ENCODE measurements at places on chromosomes 12 and 14.

DNA sequence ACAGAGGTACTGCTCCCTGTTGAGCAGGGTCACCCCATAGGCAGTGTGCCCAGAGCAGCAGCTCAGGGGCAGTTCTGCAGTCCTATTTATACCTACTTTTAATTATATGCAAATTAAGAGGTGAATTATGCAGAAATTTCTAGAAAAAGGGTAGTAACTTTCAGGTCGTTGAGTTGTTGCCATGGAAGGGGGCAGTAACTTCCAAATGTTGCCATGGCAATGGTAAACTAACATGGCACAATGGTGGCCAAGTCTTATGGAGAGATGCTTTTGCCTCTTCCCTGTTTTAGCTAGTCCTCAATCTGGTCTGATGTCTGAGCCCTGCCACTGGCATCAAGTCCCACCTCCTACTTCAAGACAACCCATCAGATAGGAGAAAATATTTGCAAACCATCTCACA, 30.4 kb upstream of the P2RX7 start:
- DNase-seq: no peak

DNA sequence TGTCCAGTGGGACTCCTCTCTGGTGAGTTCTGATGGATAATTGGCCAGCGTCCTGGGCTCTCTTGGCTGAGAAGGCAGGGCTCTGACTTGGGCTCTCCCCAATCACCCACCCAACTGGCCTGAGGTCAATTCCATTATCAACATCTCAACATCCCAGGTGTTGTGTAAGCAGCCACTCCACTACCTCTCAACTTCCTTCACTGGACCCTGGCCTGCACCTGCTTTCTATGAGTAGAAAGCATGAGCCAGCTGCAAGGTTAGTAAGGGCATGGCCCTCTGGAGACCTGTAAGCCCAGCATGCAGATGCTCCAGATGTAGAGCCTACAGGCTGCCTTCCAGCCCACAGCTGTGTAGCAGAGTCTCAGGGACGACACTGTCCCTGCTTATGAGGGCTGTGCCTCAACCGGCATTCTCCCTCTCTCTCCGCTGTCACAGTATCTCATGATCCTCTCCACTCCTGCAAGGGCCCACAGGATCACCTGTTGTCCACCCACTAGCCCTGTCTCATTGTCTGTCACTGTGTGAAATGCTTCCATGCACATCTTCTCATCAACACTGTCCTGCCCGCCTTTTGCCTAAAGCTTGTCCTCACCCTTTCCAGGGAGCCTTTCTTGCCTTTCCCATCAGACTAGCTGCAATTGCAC, 5.4 kb upstream of the KRT81 start:
- no peak for DNase-seq

- no peak for DNase-seq
Measured at GRCh38 chr12:51888316-51889215, 663 bp downstream of the ANKRD33 start.

DNA sequence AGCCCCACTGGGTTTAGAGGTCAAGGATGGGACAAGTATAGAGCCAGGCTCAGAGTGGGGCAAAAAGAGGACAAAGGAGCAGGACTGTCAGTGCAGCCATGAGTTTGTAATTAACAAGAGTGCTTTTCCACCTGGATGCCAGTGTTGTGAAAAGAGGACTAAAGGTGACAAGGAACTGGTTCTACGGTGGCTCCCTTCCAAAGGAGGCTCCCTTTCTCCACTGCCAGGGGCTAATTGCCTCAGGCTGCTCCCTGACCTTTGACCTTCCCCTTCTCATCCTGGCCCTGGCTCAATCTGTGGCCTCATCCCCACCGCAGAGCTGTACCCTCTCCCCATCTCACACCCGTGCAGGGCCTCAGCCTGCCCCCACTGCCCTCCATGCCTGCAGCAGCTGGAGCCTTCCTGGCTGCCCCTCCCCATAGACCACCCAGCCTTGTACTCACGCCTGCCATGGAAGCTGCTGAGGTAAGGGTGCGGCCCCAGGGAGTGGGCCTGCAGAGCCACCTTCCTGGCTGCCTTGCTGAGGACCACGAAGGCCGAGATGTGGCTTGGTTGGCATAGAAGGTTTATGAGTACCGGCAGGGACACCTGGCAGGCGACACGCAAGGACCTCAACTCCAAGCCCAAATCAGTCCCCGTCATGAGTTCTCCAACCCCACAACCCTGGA, 24.8 kb upstream of the FKBP4 start:
- no peak for DNase-seq

DNA sequence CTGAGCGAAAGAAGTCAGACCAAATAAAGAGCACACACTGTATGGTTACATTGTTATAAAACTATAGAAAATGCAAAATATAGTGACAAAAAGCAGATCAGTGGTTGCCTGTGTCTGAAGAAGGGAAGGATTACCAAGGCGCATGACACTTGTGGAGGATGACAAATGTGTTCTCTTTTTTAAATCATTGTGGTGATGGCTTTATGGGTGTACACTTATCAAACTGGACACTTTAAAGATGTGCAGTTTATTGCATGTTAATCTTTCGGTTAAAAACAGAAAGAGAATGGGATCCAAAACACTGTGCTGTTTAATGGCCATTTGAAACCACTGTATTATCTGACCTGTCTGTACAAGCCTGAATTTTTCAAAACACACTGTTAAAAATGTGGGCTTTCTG, 8.8 kb upstream of the CDK17 start:
- DNase-seq: no peak

GRCh38 chr12:20463913-20464524, 95.7 kb downstream of the PDE3A start:
- DNase-seq: no peak

GRCh38 chr12:91205811-91206210, 23.2 kb upstream of the DCN start:
- no peak for DNase-seq

GRCh38 chr12:389142-390096, at the start of gene KDM5A:
TSS of gene KDM5A (minus strand) at chr12:389320. CDS start at chr12:389091, 229 bp downstream.
- peak; percentile 96 for DNase-seq

DNA sequence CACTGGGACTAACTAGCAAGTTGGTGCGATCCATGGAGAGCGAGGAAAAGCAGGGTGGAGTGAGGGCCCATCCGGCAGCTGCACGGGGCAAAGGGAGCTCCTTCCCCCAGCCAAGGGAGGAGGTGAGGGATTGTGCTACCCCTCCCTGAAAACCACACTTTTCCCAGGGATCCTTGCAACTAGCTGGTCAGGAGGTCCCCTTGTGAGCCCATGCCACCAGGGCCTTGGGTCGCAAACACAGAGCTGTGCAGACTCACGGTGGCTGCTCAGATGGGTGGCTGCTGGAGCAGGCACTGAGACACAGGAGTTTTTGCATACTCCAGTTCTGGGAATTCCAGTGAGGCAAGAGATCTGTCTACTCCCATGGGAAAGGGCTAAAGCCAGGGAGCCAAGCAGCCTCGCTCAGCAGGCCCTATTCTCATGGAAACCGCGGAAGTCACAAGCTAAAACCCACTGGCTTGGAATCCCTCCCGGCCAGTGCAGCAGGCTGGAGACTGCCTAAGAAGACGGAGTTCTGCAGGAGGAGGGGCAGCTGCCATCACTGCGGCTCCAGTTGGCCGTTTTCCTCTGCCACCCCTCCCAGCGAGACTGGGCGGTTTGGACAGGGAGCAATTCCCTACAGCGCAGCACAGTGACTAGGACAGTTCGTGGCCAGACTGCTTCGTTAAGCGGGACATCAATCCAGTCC, 10.9 kb upstream of the ZNF705A start:
- peak; percentile 61 for DNase-seq

DNA sequence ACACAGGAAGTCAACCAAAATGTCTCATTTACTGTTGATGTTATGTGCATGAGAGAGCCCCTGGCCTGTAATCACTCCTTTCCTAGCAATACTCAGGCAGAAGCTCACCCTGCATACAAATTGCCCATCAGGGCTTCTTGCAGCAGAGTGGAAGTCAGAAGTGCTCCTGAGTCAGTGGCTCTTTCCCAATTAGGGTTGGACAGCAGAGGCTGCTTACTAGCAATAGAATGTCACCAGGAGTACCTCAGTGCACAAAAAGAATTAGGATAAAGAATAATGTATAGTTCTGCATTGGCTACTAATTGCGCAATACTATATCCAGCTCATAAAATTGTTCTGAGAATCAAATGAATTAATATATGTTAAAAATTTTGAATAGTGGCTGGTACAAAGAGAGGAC, 161.1 kb downstream of the SLC35F4 start:
- no peak for DNase-seq

GRCh38 chr12:68998041-68998440, 65.1 kb upstream of the CPM start:
- no peak for DNase-seq

GRCh38 chr12:127191129-127191528, 1075.8 kb upstream of the TMEM132C start:
- peak; percentile 23 for DNase-seq

GRCh38 chr14:61048640-61049039, 67.6 kb downstream of the SLC38A6 start:
- DNase-seq: no peak

GRCh38 chr12:122834921-122835749, at the start of gene HIP1R:
TSS of gene HIP1R (plus strand) at chr12:122835457. CDS start at chr12:122835551, 94 bp downstream.
- DNase-seq: no peak

DNA sequence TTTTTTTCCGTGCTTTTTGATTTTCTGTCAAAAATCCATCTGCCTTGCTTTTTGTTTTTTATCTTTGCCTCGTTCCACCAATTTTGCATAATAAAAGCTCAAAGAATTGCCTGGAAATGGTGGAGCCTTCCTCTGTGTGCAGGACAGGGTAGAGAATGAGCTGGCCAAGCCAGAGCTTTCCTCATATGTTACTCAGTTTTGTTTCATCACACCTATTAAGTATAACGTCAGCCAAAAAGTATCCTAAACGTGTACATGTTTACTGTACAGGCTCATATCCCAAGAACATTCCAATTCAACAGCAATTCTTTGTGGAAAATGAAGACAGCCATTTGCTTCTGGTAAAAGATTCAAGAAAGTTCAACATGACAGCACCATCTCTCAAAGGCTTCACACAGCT, 191.2 kb upstream of the LMNTD1 start:
- no peak for DNase-seq

DNA sequence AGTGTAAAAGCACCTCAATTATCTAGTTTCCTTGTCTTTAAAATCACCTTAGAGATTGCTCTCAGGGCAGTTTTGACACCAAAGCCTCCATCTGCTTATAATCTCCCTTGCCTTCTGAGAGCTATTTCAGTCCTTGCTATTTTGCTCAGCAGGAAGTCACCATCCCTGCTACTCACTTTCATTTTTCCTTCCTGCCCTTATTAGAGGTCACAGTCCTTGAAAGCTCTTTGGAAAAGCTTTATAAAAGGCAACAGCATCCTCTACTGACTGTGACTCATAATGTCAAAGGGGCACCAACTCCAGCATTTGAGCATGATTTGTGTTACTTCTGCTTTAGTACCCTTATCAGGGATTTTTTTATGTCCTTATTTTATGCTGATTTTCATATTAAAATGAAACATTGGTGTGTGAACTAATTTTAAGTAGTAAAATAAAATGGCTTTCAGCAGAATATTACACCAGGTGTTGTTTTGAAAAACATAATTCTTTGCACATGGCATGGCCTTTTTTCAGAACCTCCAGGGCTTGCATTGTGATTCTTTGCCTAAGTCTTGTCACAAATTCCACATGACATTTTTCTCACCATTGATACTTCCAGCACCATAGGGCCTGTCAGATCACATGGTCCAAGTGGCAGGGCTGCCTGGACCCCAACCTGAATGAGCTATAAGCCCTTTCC, 213.0 kb downstream of the ADAMTS20 start:
- peak; percentile 61 for DNase-seq

DNA sequence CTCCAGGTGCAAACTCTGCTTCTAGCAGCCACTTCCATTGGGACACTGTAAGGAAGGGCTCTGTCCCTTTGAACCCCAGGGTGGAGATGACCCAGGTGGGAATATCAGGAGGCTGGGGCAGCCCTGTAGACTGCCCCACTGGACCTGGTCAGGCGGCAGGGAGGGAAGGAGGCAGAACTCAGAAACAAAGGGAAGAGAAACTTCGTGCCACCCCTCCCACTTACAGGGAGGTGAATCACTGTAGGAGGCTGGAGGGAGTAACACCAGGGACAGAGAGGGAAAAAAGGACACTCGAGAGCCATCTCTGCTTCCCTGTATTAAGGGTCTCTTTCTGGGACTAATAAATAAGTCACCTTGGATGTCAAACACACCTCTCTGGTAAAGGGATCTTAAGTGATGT, 37.4 kb downstream of the ISCA2 start:
- no peak for DNase-seq

- DNase-seq: no peak
Measured at GRCh38 chr14:95240859-95241813, 78.6 kb downstream of the CLMN start.

GRCh38 chr14:76486251-76486743, 110.4 kb downstream of the ESRRB start:
- no peak for DNase-seq

DNA sequence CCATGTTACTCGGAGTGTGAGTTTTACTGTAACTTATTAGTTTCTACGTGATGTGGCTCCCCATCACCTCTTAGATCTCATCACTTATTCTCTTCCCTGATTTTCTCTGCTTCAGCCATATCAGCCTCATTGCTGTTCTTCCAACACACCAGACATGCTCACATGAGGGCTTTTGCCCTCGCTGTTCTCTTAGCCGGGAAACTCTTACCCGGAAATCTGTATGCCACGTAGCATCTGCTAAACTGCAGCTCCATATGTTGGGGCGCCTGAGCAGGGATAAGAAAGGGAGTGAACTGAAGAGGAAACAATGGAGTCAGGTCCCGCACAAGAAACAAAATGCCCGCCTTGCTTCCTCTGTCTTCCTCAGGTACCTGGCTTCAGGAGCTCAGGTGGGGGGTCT, 16.6 kb downstream of the SMUG1 start:
- DNase-seq: no peak

- DNase-seq: no peak
Measured at GRCh38 chr14:61126603-61127498, 145.8 kb downstream of the SLC38A6 start.

GRCh38 chr12:90042920-90043641, 334.4 kb upstream of the ATP2B1 start:
- DNase-seq: no peak

- DNase-seq: no peak
Measured at GRCh38 chr14:69808919-69809808, 12.1 kb upstream of the SLC10A1 start.

DNA sequence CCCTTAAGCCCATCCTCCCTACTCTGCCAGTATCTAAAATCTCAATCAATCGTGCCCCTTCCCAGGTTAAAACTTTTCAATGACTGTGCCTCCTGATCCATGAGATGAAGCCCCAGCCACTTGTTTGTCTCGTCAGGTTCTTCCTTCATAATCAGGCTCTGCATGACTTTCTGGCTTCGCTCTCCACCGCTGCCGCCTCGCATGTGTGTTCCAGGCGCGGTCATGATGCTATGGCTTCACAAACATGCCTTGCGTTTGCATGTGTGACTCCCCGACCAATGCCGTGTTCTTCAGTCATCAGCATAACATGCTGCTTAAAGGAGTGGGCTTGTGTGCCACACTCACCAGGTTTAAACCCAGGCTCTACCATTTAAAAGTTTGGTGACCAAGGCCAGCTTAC, 5.0 kb upstream of the C1RL start:
- DNase-seq: no peak

- DNase-seq: no peak
Measured at GRCh38 chr12:75137896-75138295, 71.7 kb downstream of the KCNC2 start.
